ENCODE measurements at places on chromosomes 2 and 18.
A peak's percentile ranks its signal among the peaks of the same experiment; 100 is the strongest.

GRCh38 chr2:26458365-26459042 is 19.4 kb downstream of the OTOF start:
- DNase-seq = no peak

- peak; percentile 24 for DNase-seq
These were observed 93.8 kb upstream of the LDAH start for GRCh38 chr2:20916604-20917286.

DNA sequence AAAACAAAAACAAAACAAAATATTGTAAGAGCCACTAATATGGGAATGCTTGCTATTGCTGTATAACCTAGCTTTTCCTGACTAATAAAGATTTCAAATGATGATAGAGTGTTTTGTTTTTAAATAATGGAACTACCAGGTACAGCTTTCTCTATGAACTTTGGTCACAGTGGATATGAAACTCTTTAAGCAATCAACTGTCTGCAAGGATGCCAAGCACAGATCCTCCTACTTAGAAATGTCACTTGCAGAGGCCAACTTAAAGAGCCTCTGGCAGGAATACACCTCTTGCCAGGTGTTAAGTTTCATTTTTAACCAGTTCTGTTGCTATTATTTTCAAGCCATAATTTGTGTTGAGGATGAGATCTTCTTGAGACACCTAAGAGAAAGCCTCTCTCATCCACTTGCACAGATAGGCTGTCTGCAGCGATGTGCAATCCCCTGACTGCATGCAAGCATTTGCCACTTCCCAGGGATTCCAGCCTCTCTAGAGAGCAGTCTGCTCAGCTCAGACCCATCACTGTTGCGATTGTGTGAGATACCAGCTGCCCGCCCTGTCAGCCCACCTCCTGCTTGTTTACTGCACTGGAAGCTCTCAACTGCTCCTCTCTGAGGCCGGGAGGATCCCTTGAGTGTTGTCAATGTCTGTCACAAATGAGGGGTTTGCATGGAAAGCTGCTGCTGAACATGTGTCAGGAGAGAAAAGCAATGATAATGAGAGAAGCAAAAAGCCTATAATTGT is 86.1 kb upstream of the SCG2 start:
- no peak for DNase-seq

- no peak for DNase-seq
These were observed 255.6 kb upstream of the OSR1 start for GRCh38 chr2:19614066-19614465.
